ENCODE measurements at places on chromosomes 1 and 21.

DNA sequence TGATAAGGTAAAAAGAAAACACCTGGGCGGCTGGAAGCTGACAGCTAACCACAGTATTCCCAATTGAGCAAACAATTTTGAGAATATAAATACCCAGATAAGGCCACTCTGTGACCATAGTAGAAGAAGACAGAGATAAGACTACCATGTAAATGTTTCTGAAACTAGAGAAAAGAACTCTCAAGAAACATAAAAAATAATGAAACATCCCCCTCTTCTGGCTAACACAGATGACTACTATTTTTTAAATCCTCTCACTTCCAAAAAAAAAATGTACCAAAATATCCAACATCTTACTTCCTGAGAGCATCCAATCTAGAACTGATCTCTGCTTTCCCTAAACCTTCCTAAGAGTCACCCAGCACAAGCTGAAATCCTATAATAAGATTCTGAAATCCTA, 125.9 kb downstream of the HFM1 start:
- no peak for DNase-seq

DNA sequence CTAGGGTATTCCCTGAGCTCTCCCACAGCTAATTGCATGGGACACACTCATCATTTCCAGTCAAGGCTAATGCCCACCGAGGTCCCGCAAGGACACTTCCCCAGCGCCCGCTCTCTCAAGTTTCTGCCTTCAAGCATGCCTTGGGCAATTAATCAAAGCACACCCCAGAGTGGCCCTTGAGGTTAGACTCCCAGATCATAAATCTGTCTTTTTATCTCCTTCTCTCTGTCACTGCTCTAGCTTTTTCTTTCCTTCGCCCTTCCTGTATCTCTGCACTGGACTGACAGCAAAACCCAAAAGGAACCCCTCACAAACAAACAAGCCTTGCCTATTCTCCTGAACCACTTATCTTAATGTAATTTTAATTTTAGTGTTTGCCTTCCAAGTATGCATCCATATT, 7.9 kb upstream of the EXOSC10 start:
- DNase-seq = no peak

GRCh38 chr21:45116066-45116465, 41.7 kb downstream of the ADARB1 start:
- DNase-seq = no peak

- peak; percentile 32 for DNase-seq
Observed at GRCh38 chr21:43211760-43212115, 42.9 kb downstream of the CRYAA start.

- no peak for DNase-seq
Observed at GRCh38 chr21:15406791-15407190, 323.0 kb upstream of the USP25 start.

DNA sequence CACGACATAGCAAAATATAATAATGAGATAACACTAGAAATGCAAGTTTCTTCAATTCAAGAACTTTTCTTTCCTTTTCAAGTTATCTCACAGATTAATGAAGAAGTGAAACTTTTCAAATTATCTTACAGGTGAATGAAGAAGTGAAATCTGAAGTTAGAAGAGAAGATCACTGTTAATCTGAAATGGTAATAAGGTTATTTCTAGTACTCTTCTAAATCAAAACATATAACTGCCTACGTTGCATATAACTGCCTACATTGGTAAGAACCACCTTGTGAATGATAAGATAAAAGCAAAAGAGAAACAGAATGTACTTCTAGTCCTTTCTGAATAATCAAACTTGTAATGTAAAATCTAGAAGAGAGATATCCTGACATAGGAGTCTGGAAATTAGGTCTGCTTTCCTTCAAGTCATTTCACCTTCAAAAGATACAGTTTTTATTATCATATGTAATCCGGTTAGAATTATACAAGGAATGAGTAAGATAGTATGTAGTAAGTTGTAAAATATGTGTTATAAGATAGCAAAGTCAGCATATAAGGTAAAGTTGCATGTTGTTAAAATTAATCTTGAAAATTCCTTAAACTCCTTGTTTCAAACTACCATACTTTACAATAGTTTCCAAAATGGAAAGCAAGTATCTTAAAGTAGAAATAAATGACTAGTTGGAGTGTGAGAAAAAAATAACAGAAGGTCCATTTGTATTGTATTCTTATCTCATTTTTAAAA, 522.4 kb upstream of the ZRANB2 start:
- no peak for DNase-seq

DNA sequence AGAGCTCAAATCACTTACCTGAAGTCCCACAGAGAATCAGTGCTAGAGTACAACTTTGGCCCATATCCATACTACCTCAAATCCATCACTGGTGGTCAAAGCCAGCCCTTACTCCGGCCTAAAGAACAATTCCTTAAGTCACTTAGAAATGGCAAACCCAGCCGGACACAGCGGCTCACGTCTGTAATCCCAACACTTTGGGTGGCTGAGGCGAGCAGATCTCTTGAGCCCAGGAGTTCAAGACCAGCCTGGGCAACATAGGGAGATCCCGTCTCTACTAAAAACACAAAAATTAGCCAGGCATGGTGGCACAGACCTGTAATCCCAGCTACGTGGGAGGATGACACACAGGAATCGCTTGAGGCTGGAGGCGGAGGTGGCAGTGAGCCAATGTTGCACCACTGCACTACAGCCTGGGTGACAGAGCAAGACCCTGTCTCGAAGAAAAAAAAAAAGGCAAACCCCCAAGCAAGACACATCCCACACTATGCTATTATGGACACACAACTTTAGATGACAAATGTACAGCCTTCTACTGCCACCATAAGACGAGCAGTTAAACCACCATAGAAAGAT, 24.0 kb downstream of the NPHP4 start:
- DNase-seq = no peak

DNA sequence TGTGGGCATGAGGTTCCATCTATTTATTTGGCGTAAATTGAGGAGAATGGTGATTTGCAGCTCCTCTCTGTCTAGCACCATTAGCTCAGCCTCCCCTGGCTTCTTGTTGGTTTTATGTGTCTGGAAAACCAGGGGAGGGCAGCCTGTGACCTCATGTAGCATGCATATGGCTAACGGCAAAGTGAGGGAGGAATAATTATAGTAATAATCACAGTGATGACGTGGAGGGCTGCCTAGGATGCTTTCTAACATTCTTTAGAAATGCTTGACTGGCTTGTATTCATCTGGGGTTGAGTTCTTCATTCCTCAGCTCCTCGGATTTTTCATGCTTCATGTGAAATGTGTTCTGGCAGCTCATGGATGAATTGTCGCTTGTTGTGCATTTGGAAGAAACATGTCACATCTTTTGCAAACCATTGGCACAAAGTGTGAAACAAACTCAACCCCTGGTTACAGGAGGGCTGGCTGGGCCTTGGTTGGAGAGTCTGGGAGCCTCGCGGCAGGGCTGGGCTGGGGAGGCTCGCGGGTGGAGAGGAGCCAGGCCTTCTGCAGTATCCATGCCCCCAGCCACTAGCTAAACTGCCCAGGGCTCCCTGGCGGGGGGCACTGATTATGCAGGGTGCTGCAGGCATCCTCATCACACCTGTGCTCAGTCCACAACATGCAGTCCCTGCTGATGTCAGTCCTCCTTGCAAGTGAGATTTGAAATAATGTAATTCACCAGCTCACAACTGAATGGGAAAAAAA, 149.6 kb downstream of the DISC1 start:
- DNase-seq = no peak
